T-helper 1 cell (primary cell): ENCODE measurements at places on chromosomes 7 and 10.

DNA sequence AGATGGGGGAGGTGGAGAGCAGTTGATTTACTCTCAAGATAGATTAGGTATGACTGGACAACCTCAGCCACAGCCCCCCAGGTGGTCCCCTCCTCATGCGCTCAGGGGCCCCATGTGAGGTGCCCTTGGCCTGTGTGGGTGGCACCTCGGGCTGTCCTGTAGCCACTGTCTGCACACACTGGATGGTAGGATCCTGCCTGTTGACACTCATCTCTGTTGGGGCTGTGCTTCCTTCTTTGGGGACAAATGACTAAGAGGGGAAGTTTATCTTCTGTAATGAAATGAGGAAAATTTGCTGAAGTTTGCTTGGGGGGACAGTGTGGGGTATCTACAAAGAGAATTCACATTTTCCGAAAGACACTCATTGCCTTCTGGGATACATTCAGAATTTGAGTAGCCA lies 53.6 kb upstream of the ANTXRL start:
- DNase-seq = no peak

- no peak for DNase-seq
Observed at GRCh38 chr7:741191-741671, 14.2 kb upstream of the PRKAR1B start.

- DNase-seq = no peak
Observed at GRCh38 chr10:122213766-122214165, 57.3 kb upstream of the BTBD16 start.

GRCh38 chr10:80104066-80104926 lies 25.8 kb downstream of the TMEM254 start:
- no peak for DNase-seq

DNA sequence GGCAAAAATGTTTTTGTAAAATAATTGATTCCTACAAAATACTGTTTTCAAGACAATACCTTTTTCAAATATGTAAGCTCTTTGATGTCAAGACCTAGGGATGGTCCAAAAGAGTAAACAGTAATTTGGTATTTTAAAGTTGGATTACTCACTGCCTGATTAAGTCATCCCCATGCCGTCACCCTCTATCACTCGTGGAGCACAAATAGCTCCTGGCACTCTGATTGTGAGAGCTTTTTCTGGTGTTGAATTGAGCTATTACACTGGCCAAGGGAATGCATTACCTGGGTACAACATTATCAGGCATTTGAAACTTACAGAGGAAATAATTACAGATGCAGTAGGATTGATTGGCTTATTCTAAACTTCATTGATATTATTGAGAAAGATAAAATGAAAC lies 231.9 kb upstream of the GRM3 start:
- no peak for DNase-seq

DNA sequence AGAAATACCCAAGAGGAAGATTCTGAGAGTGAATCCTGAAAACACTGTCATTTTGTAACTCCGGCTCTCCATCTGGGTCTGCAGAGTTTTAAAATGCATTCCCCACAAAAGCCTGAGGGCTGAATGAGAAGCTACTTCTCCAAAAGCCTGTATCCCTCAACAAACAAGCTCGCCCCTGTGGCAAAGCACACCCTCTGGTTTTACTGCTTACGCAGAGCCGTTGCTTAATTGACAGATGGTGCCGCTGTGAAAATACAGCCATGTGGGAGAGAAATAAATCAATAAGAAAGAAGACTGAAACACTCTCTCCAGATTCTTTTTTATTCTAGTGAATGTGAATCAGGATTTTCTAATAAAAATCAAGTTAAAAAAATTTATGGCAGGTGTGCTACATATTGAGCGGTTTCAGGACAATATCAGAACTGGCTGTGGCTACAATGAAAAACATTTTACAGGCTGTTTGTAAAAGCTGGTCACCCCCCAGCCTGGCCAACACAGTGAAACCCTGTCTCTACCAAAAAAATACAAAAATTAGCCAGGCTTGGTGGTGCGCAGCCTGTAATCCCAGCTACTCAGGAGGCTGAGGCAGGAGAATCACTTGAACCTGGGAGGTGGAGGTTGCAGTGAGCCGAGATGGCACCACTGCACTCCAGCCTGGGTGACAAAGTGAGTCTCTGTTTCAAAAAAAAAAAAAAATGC lies 32.5 kb downstream of the C7orf33 start:
- DNase-seq = no peak
